ENCODE measurements at places on chromosomes 2 and 18.

- no peak for DNase-seq
Observed at GRCh38 chr2:135820003-135820618, 16.9 kb downstream of the LCT start.

DNA sequence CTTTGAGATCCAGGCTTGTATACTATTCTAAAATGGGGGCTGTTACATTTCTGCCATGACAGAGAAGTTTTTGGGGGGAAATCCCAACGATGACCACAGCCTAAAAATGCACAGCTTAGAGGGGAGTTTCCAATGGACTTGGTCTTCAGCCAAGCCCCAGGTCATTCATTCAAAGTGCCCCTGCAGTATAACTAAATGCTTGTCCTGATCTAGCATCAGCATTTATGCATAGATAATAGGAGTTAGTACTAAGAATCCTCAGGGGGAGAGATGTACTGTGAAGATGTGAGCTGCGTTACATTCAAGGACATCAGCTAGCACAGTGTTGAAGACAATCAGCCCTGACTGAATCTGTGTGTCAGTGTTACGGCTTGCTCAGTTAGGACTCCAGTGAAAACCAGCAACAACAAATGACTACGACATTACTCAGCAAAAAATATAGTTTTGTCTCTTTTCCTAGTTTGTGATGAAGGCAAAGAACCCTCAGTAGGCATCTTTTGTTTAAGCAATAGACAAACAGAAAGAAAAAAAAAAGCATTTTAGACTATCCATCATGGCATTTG lies 160.9 kb downstream of the ZEB2 start:
- DNase-seq: no peak

- DNase-seq: no peak
Observed at GRCh38 chr2:216563646-216564045, 65.0 kb downstream of the RPL37A start.

- DNase-seq: no peak
Observed at GRCh38 chr2:121483021-121483420, 47.7 kb upstream of the RNU4ATAC start.

DNA sequence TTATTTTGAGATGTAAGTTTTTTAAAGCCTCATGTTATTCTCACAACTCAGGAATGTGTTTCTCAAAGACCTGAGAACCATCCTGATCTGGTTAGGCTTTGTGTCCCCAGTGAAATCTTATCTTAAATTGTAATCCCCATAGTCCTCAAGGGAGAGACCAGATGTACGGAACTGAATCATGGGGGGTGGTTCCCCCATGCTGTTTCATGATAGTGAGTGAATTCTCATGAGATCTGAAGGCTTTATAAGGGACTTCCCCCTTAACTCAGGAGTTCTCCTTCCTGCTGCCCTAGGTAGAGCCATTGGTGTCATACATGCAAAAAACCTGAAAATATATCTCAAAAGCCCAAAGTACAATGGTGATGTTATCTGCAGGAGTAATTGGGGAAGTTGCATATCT lies 836.7 kb downstream of the CBLN2 start:
- DNase-seq: no peak

GRCh38 chr2:233430081-233430480 lies 75.8 kb downstream of the DGKD start:
- DNase-seq: peak; percentile 99

DNA sequence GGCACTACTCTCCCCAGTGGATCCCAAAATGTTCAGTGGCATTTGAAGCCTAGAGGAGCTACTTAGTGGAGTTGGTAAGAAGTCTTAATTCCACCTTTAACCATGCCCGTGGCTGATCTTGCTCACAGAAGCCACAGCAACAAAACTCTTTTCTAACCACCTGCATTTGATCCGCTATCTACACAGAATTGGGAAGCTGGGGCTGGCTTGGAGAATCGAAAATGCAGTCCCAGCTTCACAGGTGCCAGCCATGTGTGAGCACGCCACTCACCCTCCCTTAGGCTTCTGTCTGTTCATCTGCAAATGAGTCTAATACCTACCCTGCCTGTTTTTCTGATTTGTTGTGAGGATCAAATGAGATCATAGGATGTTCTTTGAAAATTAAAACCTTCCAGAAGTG lies 182.6 kb downstream of the BCL11A start:
- no peak for DNase-seq
